ENCODE measurements at places on chromosomes 1 and 21.

DNA sequence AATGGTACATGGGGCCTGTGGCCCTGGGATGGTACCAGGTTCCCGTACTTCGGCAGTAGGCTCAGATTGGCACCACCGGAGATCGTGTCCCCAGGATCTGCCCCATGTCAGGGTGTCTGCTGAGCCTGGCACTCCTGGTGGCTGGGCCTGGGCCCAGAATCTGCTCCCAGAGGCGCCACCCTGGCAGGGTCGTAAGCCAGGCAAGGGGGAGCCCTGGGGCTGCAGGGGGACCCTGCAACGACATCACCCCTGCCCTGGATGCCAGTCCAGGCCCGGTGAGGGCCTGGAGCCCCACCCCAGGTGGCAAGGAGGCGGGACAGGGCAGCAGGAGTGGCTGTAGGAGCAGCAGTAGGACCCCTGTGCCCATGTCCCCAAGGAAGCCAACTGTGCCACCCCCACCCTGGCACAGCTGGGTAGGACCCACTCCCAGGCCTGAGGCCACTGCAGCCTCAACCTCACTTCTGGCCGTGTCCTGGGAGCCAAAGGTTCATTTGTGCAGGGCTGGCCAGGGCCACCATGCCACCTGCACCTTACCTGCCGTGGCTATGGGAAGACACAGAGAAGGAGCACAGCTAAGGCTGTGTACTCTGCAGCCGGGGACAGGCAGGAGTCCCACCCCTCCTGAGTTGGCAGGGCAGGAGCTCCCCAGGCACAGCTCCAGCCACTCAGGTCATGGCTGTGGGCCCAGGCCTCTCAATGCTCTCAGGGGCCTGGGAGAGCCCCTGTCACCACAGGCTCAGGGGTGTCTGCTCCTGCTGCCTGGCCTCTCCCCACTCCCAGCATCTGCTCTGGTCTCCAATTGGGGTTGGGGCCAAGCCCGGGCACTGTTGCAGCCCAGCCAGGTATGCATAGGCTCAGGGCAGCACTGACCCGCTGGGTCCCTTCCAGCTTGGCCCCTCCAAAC lies 141.7 kb downstream of the EIF4G3 start:
- no peak overlapping the region for H3K27ac ChIP-seq
- H3K27me3 ChIP-seq, result no peaks in the 10 kb centered on the region
- no peaks in the 10 kb centered on the region for H3K36me3 ChIP-seq
- peak; percentile 54 for DNase-seq

DNA sequence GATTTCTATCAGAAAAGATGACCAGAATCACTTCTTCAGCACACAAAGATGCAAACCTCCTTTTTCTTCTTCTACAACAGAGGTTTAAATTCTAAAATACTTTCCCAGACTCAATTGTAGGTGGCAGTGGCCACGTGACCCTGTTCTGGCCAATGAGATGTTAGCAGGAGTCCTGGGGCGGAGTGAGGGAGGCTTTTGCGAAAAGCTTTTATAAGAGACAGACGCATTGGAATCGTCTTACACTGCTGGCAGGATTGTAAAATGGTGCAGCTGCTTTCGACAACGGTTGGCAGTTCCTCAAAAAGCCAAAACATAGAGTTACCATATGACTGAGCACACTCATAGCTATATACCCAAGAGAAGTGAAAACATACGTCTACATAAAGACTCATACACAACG lies 87.0 kb upstream of the MAGI3 start:
- no peaks in the 10 kb centered on the region for H3K27me3 ChIP-seq
- no peak for DNase-seq
- H3K36me3 ChIP-seq, result no peaks in the 10 kb centered on the region
- H3K4me1 ChIP-seq, result no peaks in the 10 kb centered on the region

GRCh38 chr1:43622901-43623780 lies 26.8 kb upstream of the KDM4A start:
- DNase-seq, result no peak
- H3K36me3 ChIP-seq, result no peaks in the 10 kb centered on the region
- no peaks in the 10 kb centered on the region for H3K4me1 ChIP-seq
- H3K4me3 ChIP-seq, result no peak overlapping the region

DNA sequence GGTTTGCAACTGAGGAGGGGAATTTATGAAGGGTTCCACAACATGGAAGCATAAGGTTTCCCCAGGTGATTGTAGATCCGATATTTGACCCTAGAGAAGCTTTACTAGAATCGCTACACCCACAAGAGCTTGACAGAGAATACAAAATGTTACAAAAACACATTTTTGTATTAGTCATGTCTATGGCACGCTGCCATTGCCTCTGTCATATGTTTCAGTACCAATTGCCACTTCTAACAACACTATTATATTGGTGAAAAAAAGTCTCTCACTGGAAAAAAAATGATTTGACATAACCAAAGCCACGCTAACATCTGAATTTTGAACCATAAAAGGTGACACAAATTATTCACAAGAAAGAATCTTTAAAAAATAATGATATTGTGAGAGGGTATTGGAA lies 214.5 kb downstream of the KCNT2 start:
- H3K4me1 ChIP-seq, result no peaks in the 10 kb centered on the region
- DNase-seq, result no peak

- no peaks in the 10 kb centered on the region for H3K4me1 ChIP-seq
- H3K27me3 ChIP-seq, result no peaks in the 10 kb centered on the region
- H3K36me3 ChIP-seq, result no peaks in the 10 kb centered on the region
- DNase-seq, result no peak
- H3K27ac ChIP-seq, result no peak overlapping the region
Measured at GRCh38 chr21:25179116-25179515, 428.2 kb downstream of the MRPL39 start.
